ENCODE measurements at places on chromosomes 5 and 9.
A peak's percentile ranks its signal among the peaks of the same experiment; 100 is the strongest.

- DNase-seq: no peak
Observed at GRCh38 chr9:111599092-111599954, at the start of gene PTGR1. TSS of gene PTGR1 (minus strand) at chr9:111599647. CDS start at chr9:111597422, 2,225 bp downstream.

DNA sequence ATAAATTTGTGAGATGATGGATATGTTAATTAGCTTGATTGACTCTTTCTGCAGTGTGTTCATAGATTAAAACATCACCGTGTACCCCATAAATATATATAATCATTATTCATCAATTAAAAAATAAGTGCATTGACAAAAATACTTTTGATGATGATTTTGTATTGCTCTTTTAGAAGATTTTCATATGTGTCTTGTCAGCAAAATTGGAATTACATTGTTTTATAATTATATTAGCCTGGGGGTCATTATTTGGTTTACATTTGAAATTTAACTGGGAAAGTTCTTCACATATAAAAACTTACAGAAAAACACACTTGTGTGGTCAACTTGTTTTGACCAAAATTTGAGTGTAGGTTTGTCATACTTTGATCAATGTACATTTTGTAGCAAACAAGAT, 614.6 kb upstream of the ITGA1 start:
- DNase-seq: no peak

DNA sequence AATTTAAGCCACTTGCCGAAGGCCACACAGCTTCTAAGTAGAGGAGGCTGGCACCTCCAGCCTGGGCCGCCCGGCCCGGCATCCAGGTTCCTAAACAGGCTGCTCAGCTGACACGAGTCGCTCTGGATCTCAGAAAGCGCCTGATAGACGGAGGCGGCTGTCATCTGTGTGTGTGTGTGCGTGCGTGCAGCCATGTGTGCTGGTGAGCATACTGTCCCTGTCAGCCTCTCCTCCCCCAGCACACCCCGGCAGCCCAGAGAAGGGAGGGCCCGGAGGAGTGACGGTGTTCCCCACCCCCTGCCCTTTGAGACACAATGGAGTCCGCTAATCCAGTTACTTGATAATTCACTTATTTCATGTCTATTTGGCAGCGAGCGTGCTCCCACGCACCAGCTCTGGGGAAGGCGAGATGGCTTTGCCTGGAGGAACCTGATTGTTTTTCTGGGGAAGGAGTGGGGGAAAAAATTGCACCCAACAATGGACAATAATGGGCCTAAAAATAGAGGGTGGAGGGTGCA, 20.0 kb downstream of the NTNG2 start:
- no peak for DNase-seq

DNA sequence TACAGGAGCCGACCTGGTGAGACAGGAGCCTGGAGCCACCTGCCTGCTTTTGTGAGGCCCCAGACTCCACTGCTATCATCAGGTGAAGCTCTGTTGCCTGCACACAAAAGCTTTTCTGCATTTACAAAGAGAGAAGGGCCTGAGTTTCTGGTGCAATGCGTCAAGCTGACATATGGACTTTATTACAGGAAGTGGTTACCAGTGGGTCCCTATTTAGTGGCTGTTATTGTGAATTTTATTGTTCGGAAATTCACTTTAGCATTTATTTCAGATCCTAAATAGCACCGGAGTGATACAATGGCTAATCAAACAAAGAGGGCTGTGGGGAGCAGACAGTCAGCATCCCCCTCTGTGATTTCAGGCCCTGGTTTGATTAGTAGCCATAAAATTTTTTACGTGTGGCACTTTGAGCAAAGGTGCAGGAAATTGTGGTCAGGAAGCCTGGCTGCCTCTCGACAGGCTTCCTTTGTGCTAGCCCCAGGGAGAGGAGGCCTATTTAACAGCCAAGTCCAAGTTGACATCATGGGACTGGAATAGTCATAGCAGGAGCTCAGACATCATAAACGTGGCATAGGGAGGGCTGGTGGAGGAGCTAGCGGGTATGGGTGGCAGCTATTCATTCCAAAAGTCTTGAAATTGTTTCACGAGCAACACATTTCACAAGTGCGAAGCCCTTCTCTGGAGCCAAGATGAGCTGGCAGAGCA, 8.4 kb downstream of the TGFBI start:
- peak; percentile 41 for DNase-seq

- no peak for DNase-seq
Observed at GRCh38 chr5:134073404-134073803, 41.1 kb upstream of the TCF7 start.

GRCh38 chr9:6782345-6782744, 24.6 kb downstream of the KDM4C start:
- no peak for DNase-seq

- peak; percentile 70 for DNase-seq
Observed at GRCh38 chr9:128456613-128457061, 831 bp downstream of the ODF2 start.

DNA sequence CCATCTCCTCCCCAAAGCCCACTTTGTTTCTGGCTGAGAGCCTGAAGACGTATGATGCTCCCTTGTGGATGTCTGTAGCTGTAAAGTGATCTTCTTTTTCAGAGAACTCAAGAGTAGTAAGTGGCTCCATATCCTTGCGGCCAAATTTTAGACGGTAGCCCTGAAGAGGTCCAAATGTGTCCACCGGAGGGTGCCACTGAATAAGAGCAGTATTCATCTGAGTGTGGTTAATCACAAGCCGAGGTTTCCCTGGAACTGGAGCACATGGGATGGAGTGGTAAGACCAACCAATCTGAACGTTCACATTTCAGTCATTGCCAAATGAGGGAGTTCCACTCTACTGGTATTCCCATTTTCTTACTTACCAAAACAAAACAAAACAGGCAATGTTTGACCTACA, 686.5 kb upstream of the DMAC1 start:
- no peak for DNase-seq

DNA sequence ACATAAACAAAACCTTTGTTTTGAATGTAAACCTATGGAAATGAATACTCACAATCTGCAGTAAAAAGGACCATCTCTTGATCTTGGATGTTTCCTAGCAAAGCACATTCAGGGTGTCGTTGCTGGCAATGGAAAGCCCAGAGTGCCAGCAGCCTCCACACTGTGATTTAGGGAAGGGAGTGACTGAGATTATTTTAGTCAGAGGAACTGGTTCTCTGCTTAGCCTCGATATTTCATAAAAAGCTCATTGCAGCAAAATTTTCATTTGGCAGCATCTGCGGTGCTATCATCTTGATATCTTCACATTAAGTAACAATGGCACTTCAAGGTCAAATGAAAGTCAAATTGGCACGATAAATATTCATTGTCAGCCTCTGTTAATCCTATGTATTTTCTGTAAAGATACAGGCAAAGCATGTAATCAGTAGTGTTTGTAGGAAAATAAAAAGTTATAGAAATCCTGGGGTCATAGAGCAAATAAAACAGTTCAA, 116.0 kb downstream of the MACIR start:
- DNase-seq: no peak

DNA sequence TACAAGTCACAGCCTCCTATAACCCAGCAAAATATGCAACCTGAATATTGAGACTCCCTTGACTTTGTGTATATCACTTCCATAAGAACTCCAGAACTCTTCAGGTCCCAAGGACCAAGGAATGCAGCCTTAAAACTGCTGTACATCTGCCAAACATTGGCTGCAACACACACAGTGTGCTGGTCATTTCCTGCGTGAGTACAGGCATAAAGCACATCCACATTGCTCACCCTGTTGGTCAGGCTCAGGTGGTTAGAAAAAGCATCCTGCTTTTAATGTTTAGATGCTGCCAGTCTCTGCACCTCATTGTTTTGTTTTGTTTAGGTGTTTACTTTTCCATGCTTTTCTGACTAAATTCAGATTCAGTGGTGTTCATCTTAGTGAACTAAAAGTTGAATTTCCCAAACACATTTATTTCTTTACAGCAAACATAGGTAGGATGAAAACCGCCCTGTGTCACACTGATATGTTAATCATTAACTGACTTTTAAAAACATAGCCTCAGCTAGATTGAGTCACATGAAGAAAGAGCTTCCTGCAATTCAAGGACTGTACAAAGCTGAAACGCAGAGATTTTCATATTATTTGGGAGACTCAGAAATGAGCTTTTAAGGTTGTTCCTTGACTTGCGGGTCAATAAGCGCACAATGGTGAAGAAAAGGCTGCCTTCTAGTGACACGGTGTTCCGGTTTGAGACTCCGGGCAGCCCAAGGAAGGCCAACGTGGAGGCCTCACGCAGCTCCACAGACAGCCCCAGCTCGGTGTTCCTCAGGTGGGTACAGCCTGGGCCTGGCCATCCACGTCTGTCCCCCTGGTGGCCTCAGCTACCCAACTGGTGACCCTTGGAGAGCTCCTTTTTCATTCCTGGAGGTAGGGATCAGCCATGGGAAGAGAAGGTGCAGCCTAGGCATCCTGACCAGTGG, 52.2 kb upstream of the GRAMD2B start:
- no peak for DNase-seq

DNA sequence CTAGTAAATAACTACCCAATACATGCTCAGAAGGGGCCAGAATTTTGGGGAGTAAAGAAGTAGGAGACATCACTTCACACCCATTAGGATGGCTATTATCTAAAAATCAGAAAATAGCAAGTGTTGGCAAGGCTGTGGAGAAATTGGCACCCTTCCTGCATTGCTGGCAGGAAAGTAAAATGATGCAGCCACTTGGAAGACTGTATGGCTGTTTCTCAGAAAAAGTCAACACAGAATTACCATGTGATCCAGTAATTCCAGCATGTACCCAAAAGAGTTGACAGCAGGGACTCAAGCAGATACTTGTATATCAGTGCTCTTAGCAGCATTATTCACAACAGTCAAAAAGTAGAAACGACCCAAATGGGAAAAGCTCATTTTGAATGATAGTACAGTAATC, 107.6 kb downstream of the APBA1 start:
- no peak for DNase-seq

- peak; percentile 8 for DNase-seq
Observed at GRCh38 chr5:55308254-55308836, 556 bp downstream of the MTREX start.

GRCh38 chr5:141982626-141983025, 13.7 kb downstream of the RNF14 start:
- no peak for DNase-seq

- no peak for DNase-seq
Observed at GRCh38 chr5:45578270-45578669, 117.9 kb downstream of the HCN1 start.

DNA sequence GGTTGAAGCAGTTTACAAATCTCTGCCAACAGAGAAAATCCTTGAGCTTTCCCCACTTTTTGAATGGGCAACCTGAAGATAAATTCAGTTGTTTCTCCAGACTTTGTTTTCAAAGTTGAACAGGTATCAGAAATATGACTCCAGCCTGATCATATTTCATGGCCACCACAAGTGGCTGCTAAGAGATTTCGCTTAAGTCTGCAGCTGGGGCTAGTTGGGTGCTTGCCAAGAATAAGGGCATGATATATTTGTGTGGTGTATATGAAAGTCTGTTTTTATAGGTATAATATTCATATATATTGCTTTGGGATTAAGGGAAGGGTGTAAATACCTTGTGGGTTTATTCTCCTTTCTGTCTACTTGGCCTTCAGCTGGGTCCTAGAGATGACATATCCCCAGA, 168.4 kb upstream of the GDNF start:
- DNase-seq: no peak

- DNase-seq: no peak
Observed at GRCh38 chr9:134040176-134040565, 14.9 kb downstream of the BRD3OS start.

GRCh38 chr9:136693490-136694162, 6.4 kb upstream of the AGPAT2 start:
- DNase-seq: no peak

DNA sequence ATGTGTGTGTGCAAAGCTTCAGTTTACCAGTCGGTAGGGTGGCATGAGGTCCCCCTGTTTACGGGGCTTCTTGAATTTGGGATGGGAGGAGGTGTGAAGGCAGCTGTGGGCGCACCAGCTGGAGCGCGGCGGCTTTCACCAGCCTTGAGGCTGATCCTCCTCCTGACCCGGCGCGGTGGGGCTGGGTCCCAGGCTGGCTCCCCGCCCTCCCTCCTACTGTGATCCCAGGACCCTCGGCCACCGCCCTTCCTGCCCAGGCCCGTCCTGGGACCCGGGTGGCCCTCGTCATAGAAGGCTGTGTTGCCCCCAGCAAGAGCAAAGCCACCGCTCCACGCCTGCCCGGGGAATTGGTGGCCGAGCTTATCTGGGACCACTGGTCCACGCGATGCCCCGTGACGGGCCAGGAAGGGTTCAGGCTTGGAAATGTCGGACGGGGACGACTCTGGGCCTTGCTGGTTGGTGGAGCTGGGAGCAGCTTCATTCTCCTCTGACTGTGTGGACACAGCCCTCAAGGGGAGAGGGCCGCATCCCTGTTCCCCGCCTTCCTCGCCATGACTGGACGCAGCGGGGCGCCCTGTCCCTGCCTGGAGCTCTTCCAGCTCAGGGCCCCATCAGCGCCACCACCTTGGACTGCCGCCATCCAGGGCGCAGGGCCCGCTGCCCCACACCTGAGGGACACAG, 271.1 kb upstream of the IRX1 start:
- DNase-seq: no peak

- DNase-seq: no peak
Observed at GRCh38 chr9:104992659-104993058, 64.7 kb upstream of the ABCA1 start.

- DNase-seq: no peak
Observed at GRCh38 chr9:33048054-33048465, 23.0 kb downstream of the DNAJA1 start.

GRCh38 chr5:16507716-16508115, 42.1 kb upstream of the ZNF622 start:
- DNase-seq: no peak

DNA sequence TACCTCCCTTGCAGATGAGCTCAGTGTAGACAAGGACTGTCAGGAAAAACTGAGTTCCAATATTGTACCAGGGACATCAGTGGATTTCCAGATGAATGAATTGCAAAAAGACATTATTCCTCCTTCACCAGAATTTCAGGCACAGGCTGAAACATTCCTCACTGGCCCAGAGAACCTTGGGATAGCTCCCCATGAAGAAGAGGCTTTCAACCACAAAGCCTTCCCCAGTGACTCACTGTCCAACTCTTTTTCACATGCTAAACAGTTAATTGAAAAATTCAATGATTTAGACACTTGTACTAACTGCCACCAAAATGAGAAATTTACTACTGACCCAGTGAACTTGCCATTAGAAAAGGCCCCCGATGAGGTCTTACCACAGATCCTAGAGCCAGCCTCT, 144.5 kb downstream of the UNC13B start:
- DNase-seq: no peak

GRCh38 chr9:133031496-133031911, 707 bp downstream of the GTF3C5 start:
- no peak for DNase-seq

GRCh38 chr5:80184235-80185023, 71.4 kb downstream of the SERINC5 start:
- DNase-seq: no peak

- no peak for DNase-seq
Observed at GRCh38 chr9:134487066-134487710, 154.4 kb upstream of the COL5A1 start.

GRCh38 chr5:126658561-126658960, 57.8 kb downstream of the PHAX start:
- DNase-seq: no peak

GRCh38 chr9:17082343-17083064, 52.3 kb upstream of the CNTLN start:
- no peak for DNase-seq

- no peak for DNase-seq
Observed at GRCh38 chr5:171521219-171521633, 101.8 kb downstream of the FGF18 start.

Data from stimulated activated CD4-positive, alpha-beta T cell treated with anti-CD3 and anti-CD28 coated beads, Interleukin-12 subunit alpha, Interleukin-12 subunit beta, amount 100 ng/mL, for 48 hours (primary cell).